EL (cell line): ENCODE measurements at places on chromosomes 12 and 14.

GRCh38 chr12:116717466-116718437 is 20.1 kb downstream of the SPRING1 start:
- no peak for DNase-seq

GRCh38 chr12:67034110-67034879 is 234.9 kb upstream of the CAND1 start:
- peak; percentile 34 for DNase-seq

DNA sequence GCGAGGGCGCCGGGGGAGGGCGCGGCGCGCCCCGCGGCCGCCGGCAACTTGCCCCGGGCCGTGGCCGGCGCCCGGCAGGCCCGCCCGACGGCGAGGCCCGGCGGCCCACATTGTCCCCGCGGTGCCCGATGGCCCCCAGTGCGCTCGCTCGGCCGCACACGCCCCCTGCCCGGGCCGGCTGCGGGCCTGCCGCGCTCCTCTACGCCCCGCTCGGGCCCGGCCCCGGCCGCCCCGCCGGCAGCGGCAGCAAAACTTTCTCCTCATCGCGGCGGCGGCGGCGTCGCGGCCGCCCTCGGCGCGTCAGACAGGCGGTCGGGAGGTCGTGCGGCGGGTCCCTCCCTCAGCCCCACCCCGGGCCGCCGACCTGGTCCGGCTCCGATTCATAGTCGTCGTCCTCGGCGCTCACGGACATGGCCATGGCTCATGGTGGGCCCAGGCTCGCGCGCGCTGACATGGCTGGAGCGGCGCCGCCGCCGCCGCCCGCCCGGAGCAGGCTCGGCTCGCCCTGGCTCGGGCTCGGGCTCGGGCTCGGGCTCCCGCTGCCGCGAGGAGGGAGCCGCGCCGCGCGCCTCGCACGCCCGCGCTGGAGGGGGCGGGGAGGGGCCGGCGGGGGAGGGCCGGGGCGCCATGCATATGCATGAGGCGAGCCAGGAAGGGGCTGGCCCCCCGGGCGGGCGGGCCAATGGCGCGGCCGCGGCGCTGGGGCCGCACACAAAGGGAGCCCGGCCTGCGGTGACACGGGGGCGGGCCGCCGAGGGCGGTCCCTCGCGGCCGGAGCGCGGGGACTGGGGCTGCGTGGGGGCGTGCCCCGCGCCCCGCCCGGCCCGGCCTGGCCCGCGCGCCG is 67.1 kb downstream of the RNF34 start:
- DNase-seq, result peak; percentile 92

DNA sequence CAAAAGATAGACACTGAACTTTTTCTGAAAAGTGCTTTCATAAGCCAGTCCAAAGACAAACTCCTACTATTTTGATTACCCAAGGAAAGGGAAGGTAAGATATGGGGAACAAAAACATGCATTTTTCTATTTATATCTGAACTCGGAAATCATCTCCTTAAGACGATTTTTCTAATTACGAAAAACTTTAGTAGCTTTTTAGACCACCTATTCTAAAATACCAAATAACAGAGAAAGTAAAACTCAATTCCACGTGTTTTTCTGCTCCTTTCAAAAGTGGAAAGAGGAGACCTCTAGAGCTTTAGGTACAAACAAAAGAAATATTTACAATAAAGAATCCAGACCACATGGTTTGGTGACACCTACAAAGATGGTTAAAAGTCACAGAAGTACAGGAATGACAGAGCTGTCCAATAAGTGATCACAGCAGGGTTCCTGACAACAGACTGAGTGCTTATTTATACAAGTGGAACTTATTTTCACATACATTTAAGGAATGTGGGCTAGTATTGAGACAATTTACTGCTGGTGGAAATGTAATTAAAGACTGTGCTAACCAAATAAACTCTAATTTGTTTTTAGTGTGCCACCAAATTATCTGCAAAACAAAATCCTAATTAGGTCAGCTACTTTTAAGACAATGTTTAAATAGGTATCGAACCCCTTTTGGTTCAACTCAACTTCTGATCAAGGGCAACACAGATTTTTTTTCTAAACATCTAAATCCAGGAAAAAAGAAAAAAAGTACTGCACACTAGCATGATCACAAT is 2.4 kb downstream of the LRIG3 start:
- DNase-seq, result peak; percentile 23

GRCh38 chr12:52401526-52401925 is 4.6 kb downstream of the KRT82 start:
- DNase-seq, result no peak

- no peak for DNase-seq
Measured at GRCh38 chr12:117010693-117011451, 88.3 kb downstream of the TESC start.

DNA sequence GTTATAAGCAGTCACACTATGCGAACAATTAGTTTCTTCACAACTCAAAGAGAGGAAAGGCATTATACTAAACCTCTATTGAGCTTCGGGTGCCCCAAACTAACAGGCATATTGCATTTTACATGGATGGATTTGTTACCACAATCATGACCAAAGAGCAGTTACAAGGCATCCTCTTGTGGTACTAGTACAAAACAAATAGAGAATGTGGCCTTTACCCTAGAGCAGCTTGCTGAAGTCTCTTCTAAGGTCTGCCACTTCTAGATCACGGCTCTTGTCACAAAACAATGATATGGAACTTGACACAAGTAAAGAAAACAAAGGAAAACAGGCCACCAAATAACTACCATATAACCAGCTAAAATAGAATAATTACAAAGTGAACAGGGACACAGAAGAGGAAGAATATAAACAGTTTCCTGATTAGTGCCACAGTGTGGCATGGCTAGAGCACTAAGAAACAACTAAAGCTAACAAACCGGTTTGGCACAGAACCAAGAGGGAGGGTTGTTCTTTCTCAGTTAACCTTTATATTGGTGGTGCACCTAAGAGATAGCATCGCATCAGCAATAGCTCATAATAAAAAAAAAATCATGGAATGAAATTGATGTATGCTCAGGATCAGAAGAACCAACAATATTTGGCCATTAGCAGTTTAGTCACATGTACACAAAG is 209.7 kb upstream of the ATP2B1 start:
- DNase-seq, result no peak

DNA sequence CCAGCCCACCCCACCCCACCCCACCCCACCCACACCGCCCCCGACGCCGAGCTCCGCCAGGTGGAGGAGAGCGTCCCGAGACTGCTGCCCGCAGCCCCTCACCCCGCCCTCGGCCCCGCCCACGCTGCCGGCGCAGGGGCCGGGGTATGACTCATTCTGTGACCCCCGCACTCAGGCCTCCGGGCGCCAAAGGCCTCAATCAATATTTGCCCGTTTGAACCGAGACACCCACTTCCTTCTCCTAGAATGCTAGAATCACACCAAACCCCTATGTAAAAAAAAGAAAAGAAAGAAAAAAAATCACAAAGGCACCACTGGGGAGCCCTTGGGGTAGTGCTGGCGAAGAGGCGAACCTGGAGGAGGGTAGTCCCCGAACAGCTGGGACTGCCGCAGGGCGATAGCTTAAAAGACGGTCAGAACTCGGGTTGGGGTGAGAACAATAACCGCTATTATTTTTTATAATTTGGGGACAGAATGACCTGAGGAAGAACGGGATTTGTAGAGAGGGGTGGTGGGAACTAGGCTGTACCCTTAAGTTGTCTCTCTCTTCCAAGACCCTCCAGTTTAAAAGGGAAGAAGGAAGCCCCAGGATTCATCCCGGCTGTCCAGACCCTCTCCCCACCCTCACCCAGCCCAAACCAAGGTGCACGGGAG is 894 bp downstream of the KRT8 start:
- peak; percentile 61 for DNase-seq

- peak; percentile 31 for DNase-seq
Measured at GRCh38 chr12:47868041-47868440, 36.8 kb downstream of the VDR start.

- DNase-seq, result no peak
Measured at GRCh38 chr14:87799400-87799799, 193.6 kb downstream of the GALC start.

GRCh38 chr14:103584326-103584915 is 21.7 kb downstream of the COA8 start:
- no peak for DNase-seq

DNA sequence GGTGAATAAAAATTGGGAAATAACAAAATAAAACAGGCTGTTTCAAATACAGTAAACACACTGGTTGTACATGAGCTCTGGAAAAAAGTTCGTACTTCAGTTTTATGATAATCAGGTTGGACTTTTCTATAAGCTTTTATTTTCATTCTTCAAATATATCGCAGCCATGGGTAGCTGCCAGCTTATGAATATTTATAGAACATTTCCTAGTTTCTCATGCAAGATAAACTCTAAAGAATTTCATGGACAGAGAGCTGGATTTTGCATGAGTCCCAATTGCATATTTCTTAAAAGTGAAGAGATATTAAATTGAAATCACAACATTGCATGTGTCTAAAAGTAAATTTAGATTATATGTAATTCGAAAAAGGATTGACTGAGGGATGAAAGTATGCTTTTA is 827.6 kb downstream of the SLC6A15 start:
- no peak for DNase-seq

- DNase-seq, result peak; percentile 90
Measured at GRCh38 chr12:22283006-22283506, 51.5 kb downstream of the ST8SIA1 start.

GRCh38 chr12:124867401-124867930 is 3.8 kb upstream of the SCARB1 start:
- peak; percentile 33 for DNase-seq

DNA sequence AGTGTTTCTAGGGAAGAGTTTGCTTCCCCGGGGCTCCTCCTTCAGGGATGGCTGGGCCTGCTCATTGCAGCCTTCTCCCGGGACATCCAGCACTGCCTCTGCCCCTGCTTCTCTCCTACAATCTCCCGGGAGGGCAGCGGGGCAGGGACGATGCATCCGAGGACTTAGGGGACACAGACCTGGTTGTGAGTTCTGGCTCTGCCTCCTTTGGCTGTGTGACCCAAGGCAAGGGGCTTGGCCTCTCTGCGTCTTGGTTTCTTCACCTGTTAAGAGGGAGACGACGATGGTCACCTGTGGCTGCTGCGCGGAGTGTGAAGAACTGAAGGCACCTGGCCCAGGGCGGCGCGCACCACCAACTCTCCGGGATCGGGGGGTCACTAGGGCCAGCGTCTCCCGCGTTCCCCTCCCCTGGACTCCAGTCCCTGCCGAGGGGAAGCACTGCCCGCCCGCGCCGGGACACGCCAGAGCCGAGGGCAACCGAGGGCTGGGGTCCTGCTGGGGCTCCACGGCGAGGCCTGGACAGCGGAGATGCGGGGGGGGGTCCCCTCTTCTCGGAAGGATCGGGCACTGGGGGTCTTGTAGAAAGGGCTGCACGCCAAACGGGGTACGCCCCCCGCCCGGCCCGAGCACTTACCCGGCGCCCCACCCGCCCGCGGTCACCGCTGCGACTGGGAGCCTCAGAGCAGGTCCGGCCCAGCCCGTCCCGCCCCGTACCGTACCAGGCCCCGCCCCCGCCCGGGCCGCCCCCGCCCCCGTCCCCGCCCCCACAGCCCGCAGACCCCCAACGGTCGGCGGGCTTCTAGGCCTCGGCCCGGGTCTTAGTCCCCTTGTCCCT is at the start of gene HVCN1:
Gene HVCN1, minus strand, starts transcription at position 670 of the 835 bp plus-strand sequence. CDS start 5,870 bp downstream, outside the sequence.
- DNase-seq, result no peak

DNA sequence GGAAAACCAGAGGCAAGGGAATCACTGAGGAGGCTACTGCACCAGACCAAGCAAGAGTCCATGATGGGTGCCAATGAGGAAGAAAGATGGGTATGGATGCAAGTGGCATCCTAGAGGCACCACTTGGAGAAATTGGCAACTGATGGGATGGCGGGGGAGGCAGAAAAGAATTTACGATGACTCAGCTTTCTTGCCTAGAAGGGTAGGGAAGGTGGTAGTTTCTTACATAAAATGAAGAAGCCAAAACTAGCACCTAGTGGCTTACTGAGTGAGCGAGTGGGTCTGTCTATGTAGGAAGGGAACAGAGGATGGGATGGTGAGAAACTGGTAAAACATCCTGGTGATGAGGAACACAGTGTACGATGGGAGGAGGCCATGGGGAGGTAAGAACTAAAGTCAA is 80.8 kb downstream of the CIT start:
- DNase-seq, result no peak

DNA sequence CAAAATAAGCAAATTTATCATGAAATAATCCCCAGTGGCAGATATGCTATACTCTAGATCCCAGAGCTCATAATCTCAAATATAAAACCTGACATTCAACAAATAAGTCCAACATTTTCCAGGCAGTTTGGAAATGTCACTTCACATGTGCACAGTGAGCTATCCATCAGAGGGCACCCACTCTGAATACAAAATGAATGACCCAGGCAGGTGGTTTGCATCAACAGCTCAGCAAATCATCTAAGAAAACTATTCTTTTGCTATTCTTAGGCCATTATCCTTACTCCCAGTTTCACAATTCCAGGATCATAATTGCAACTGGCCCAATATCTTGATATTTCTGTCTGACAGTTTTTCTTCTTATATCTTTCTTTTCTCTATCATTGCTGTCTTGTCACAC is 38.5 kb downstream of the TRIM9 start:
- DNase-seq, result no peak

- DNase-seq, result no peak
Measured at GRCh38 chr14:34538871-34539406, 562 bp downstream of the EAPP start.

DNA sequence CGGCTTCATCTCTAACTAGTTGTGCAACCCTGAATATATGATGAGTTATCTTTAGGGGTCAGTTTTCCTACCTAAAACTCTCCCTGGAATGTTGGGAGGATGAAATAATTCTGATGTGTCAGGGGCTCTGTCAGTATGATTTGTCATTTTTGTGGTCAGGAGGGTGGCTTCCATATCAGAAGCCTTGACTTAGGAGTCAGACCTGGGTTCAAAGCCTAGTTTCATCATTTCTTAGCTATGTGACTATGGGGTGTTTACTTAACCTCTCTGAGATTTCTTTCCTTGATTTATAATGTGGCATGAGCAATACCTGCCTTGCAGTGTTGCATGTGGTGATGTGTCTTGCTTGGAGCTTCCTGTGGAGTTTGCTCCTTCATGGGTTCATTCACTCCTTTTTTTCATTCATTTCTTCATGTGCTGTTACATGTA is 146.8 kb downstream of the CHST11 start:
- peak; percentile 90 for DNase-seq

GRCh38 chr12:1391722-1392121 is 202.7 kb downstream of the FBXL14 start:
- DNase-seq, result no peak

DNA sequence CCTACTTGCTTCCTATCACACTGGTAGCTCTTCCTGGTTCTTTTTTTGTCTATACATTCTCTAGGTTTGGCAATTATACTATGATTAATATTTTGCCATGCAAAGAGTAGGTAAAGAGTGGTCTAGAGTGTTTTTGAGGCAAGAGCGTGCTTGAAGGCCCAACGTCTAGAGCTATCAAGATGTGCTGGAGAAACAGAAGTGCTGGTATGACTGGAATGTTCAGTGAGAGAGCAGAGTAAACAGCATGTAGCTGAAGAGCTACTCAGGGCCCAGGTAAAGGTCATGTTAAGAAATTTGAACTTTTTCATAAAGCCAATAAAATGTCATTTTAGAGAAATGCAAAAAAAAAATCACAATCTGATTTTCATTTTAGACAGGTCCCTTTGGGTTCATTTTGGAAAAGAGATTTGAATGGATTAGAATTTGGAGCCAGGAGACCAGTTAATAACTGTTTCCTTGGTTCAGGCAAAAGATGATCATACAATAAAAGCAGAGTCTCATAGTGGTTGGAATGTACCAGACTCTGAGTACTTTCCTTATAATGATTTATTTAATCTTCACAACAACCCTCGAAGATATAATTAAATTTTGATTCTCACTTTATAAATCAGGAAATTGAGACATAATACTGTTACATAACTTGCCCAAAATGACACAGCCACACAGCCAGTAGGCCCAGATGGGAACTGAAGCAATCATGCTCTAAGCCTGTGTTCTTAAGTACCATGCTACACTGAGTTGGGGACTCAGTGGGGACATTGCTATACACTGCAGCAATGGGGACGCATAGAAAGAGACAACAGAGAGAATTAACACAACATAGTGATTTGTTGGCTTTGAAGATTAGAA is 350.1 kb downstream of the NELL2 start:
- DNase-seq, result no peak
